ENCODE measurements at places on chromosomes 6 and 20. TPM values are rescaled to one million over a fixed set of nuclear protein-coding genes. Genes with fewer than 3 reads are reported as not detected.

GRCh38 chr6:42354702-42355101, 97.0 kb downstream of the TRERF1 start:
- DNase-seq = peak; percentile 82

DLL1 gene
- total RNA-seq = under 0.01 TPM

- DNase-seq = no peak
Observed at GRCh38 chr6:46022106-46022948, 6.7 kb upstream of the CLIC5 start.

DNA sequence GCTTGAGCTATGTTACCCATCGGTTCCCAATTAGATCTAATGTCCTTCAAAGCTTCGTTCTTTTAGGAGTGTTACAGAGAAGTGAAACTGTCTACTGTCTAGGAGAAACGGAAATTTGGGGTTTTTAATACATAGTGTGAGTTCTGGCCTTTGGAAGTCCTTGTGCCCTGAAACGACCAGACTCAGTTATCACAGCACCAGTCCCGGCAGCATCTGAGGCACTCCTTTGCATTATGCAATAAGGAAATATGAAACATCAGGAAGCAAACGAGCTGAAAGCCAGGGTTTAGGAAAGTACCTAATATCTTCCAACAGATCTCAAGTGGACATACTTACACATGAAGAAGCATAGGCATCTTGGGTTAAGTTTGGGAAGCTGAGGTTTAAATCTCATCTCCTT, 61.8 kb upstream of the ADGRF1 start:
- peak; percentile 49 for DNase-seq

- DNase-seq = peak; percentile 64
Observed at GRCh38 chr6:124870611-124871459, 91.4 kb upstream of the RNF217 start.

- peak; percentile 63 for DNase-seq
Observed at GRCh38 chr6:89928604-89929003, 34.3 kb downstream of the GJA10 start.

GRCh38 chr6:121694389-121694788, 258.9 kb downstream of the GJA1 start:
- DNase-seq = peak; percentile 30

GRCh38 chr6:130796313-130796905, 30.8 kb upstream of the SMLR1 start:
- peak; percentile 59 for DNase-seq

- peak; percentile 68 for DNase-seq
Observed at GRCh38 chr6:100257793-100258395, 206.8 kb downstream of the SIM1 start.

TSBP1 gene
- not detected for total RNA-seq

TSPO2 gene
- not detected for total RNA-seq

DNA sequence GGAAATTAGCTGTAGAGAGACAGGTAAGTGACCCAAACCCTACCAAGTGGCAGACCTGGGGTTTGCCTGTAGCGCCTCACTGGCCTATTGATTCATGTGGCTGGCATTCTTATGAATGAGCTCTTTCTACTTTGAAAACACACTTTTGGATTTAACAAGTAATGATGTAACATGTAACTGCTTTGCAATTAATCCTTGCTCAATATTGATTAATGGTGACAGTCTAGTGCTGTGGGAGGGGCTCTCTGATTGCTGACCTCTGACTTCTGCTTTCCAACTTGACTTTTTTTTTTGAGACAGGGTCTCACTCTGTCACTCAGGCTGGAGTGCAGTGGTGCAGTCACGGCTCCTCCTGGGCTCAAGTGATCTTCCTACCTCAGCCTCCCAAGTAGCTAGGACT, 82.7 kb downstream of the TIAM2 start:
- DNase-seq = no peak

- DNase-seq = no peak
Observed at GRCh38 chr6:107741191-107741680, 82.9 kb downstream of the SCML4 start.

- no peak for DNase-seq
Observed at GRCh38 chr6:167767715-167768107, 59.0 kb upstream of the AFDN start.

- no peak for DNase-seq
Observed at GRCh38 chr20:17641993-17642392, 40.0 kb downstream of the RRBP1 start.

- no peak for DNase-seq
Observed at GRCh38 chr20:23092384-23092756, 6.2 kb upstream of the CD93 start.

IL17A gene
- total RNA-seq = not detected

GRCh38 chr20:24960861-24961260, 11.8 kb downstream of the CST7 start:
- DNase-seq = no peak

PLN gene
- under 0.01 TPM for total RNA-seq

WFDC10B gene
- total RNA-seq = not detected

- DNase-seq = peak; percentile 76
Observed at GRCh38 chr6:169145496-169145895, 108.2 kb downstream of the THBS2 start.

DNA sequence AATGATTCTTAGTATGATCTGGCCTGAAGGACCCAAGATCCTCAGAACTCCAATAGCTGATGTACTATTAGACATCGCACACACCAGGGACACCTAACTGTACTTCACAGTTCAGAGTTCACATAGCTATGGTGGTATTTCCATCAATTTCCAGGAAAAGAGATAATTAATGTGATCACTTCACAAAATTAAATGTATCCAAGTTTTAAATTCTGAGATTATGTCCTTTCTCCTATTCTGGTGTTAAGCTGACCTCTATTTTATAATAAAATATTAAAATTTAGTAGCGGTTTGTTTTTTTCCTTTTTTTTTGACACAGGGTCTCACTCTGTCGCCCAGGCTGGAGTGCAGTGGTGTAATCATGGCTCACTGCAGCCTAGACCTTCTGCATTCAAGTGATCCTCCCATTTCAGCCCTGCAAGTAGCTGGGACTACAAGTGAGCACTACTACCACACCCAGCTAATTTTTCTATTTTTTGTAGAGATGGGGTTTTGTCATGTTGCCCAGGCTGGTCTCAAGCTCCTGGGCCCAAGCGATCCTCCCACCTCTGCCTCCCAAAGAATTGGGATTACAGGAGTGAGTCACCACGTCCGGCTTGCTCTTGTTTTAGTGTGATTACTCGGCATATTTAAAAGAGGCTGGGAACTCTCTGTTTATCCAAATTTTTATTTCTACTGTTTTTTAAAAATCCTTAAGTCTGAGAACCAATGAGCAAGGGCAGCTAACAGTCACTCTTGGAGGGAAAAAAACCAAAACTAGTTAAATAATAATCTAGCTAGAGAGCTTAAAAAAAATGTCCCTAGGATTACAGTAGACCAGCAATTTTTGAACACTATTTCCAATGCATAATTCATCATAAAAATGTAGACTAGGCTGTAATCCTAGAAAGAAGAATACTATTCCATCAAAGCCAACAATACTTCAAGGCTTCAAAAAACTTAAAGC, 16.0 kb downstream of the KIF13A start:
- DNase-seq = peak; percentile 77

GRCh38 chr20:64196847-64197306, 32.6 kb downstream of the MYT1 start:
- DNase-seq = no peak

GRCh38 chr6:73943411-73943810, 247.4 kb downstream of the CD109 start:
- DNase-seq = no peak

All from IMR-90 (cell line).